NCI-H1436 (cell line): ENCODE measurements at places on chromosomes 4 and X.

GRCh38 chrX:3509934-3510333 is 163.5 kb upstream of the MXRA5 start:
- DNase-seq: no peak

GRCh38 chr4:138341739-138342415 is 99.7 kb upstream of the SLC7A11 start:
- DNase-seq: no peak

DNA sequence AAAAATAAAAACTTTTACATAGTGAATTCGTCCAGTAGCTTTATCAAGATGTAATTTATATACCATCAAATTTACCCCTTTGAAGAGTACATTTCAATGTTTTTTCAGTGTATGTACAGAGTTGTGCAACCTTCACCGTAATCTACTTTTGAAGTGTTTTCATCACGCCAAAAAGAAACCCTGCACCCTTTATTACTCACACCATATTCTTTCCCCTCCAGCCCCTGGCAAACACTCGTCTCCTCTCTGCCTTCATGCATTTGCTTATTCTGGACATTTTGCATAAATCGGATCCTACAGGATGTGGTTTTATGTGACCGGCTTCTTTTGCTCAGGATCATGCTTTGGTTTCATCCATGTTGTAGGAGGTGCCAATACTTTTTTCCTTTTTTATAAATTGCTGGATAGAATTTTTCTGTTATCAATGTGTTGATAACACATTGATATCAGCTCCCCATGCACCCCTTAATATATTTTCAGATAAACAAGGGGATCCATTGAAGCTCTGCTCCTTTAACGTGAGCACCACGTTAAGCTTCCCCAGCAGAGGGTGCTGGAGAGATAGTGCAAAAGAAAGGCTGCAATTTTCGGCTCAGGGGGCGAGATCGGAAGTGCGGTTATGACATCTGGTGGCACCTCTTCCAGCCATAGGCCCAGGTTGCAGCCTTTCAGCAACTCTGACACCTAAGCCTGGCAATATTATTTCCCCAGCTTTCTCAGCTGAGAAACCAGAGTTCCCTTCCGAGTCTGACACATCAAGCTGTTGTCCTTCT is 100.1 kb upstream of the VCX3B start:
- no peak for DNase-seq

DNA sequence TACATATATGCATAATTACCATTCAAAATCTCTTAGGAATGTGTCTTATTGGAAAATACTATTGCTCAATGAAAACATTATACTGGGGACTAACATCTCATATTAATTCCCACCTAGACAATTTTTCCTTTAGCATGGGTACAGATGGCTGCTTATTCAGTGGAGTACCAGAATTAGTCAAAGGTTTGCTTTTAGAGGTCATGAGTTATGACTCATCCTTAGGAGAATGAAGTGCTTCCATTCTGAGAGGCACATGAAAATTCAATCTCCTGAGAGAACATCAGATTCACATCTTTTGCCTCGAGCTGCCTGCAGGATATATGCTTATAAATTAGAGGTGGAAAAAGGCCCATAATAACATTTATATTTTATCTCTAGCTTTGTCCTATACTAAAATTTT is 378.0 kb upstream of the DMD start:
- no peak for DNase-seq

- no peak for DNase-seq
These were observed 639.4 kb upstream of the INTU start for GRCh38 chr4:126993351-126993750.

- DNase-seq: no peak
These were observed 381.0 kb downstream of the UNC5C start for GRCh38 chr4:95167805-95168204.

DNA sequence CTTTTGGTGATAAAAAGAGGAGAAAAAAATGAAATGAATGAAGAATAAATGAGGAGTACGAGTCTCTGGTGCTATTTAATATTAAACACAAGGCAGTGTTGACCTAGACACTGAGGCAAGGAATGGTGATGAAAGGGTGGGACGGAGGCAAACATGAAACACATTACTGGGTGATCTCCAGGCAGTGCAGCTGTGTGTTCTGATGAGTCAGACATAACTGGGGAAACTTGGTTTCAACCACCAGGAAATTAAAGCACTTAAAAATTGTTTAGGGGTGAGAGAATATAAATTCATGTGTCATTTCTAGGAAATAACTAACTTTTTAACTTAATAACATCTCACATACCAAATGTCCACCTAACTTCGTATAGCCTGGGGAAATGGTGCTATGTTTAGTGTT is 19.7 kb upstream of the CXCL6 start:
- no peak for DNase-seq

DNA sequence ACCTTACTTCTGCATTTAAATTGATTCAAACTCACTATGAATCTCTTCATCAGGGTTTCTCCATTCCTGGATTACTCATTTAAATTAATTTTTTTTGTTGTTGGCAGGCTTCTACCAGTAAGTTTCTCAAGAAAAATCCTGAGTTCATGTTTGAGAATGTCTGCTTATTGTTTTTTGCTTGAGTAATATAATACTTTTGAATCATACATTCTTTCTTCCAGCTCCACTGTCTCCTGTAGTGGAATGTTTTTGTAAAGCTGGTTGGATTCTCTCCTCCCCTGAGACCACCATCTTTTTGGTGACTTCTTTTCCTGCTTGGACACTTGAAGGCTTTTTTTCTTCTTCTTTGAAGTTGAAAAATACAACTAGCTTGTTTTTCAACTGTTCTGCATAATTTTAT is 4.3 kb upstream of the MID1IP1 start:
- DNase-seq: no peak
